ENCODE measurements at places on chromosomes 1 and 21. TPM values are rescaled to one million over a fixed set of nuclear protein-coding genes. Genes with fewer than 3 reads are reported as not detected.

Gene MRPL37
- total RNA-seq: 139 TPM

Gene HDGF
- 276 TPM for total RNA-seq

Gene CHIA
- not detected for total RNA-seq

Gene CADM3
- not detected for total RNA-seq

Gene VANGL2
- total RNA-seq: 11.1 TPM

Gene PEAR1
- total RNA-seq: not detected

Gene WNT3A
- not detected for total RNA-seq

Data from SJCRH30 (cell line).